ENCODE measurements at places on chromosomes 11 and 22. TPM values are rescaled to one million over a fixed set of nuclear protein-coding genes. Genes with fewer than 3 reads are reported as not detected.

Gene HOATZ
- not detected for total RNA-seq

GRCh38 chr11:46492532-46492931 is 101.0 kb upstream of the CHRM4 start:
- DNase-seq, result no peak

DNA sequence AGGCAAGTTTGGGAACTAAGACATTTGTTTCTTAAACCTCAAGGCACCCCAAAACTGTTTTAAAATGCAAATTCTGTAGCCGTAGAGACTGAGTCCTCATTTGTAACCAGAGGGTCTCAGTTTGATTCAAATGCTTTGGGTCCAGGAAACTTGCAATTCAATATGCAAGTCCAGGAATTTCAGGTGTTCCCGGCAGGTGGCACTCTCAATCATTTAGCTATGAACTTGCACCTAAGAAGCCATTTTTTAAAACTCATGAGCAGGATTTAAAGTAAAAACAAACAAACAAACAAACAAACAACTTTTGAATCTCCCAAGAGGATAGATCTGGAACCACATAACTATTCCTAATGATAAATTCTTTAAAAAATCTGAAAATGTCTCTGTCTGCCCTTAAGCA is 8.7 kb upstream of the ABTB2 start:
- DNase-seq, result no peak

- DNase-seq, result no peak
Measured at GRCh38 chr11:102111787-102112508, 1.7 kb downstream of the YAP1 start.

Measured in chondrocyte (in vitro differentiated cells).